ENCODE measurements at places on chromosomes 13 and 19. TPM values are rescaled to one million over a fixed set of nuclear protein-coding genes. Genes with fewer than 3 reads are reported as not detected.

Gene ZNF253
- 20.2 TPM for polyA plus RNA-seq

Gene FFAR2
- 0.38 TPM for polyA plus RNA-seq

Gene COX6B2
- polyA plus RNA-seq: 0.41 TPM

Gene PROZ
- 0.13 TPM for polyA plus RNA-seq

Gene IGFL2
- 1.3 TPM for polyA plus RNA-seq

Gene TMEM59L
- polyA plus RNA-seq: 27.0 TPM

Gene ZNF93
- polyA plus RNA-seq: 19.6 TPM

Gene EFNB2
- polyA plus RNA-seq: 72.1 TPM

Gene TNFRSF19
- 87.2 TPM for polyA plus RNA-seq
